Caudate nucleus (tissue), 63 donors: ENCODE measurements at places on chromosomes 13 and 19.
A peak's percentile ranks its signal among the peaks of the same experiment; 100 is the strongest.

DNA sequence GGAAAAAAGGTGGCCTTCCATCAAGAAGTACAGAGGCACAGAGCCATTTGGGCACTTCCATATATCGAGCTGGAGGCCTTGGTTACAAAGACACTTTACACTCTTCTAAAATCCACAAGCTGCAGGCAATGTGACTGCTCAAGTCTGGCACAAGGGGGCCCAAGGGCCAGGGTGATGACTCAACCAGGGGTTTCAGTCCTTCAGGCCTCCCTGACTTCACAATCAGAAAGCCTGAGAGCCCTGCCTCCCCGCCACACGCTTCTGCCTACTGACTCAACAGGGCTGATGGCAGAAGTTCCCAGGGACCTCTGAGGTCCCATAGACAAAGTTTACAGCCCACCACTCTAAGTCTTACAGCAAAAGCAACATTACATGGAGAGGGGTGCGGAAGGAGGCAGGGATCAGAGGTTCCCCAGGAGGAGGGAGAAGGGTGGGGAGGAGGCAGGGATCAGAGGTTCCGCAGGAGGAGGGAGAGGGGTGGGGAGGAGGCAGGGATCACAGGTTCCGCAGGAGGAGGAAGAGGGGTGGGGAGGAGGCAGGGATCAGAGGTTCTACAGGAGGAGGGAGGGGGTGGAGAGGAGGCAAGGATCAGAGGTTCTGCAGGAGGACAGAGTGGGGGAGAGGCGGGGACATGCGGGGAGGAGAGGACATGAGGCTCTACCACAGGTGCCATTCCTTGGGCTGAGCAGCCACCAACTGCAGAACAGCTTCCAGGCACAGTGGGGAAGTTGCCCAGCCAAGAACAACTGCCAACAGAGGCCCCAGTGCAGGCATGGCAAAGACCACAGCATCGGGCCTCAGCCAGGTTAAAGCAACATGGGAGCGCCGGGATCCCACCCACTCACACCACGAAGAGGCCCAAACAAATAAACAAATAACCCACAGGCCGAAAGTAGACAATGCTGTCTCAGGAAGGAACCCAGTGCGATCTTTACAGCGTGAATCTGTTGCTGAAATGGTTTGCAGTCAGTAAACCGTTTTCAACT is 52.0 kb downstream of the SLC7A1 start:
- DNase-seq = no peak

DNA sequence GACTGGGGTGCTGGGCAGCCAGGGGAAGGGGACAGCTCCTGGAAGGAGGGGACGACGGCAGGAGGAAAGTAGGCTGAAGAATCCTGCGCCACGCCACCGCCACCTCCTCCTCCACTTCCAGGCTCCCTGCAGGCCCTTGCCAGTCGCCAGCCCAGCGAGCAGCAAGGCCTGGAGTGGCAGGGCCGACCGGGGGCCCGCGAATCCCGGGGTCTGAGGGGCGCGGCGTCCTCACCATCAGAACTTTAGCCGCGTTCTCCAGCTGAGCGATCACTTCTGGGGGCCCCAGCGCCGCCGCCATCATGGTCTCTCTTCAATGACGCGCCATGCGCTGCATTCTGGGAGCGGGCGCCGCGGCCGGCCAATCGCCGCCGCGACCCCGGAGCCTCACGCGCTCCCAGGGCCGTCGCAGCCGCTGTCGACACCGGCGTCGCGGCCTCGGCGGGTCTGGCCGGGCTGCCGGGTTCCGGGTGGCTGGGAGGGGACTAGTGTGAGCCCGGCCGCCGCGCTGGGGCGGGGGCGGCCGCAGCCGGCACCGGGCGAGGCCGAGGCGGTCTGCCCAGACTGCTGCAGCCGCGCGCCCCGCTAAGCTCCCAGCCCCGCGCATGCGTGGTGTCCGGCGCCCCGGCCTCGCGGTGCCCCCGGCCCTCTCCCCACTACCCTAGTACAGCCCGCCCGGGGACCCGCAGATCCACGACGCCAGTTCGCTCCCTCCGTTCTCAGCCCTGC is at the start of gene XPO4:
Gene XPO4, minus strand, starts transcription at position 309 of the 726 bp plus-strand sequence. Its CDS starts 8 bp downstream, at position 301.
- DNase-seq = peak; percentile 59

- no peak for DNase-seq
Observed at GRCh38 chr19:30175987-30176386, 196.2 kb upstream of the ZNF536 start.

- DNase-seq = no peak
Observed at GRCh38 chr19:40174092-40174491, 17.1 kb upstream of the MAP3K10 start.

GRCh38 chr13:110523180-110523579 is 38.3 kb downstream of the RAB20 start:
- no peak for DNase-seq

- no peak for DNase-seq
Observed at GRCh38 chr13:37109051-37109678, 3.7 kb upstream of the CSNK1A1L start.

GRCh38 chr13:44899967-44900366 is 89.3 kb downstream of the NUFIP1 start:
- no peak for DNase-seq

DNA sequence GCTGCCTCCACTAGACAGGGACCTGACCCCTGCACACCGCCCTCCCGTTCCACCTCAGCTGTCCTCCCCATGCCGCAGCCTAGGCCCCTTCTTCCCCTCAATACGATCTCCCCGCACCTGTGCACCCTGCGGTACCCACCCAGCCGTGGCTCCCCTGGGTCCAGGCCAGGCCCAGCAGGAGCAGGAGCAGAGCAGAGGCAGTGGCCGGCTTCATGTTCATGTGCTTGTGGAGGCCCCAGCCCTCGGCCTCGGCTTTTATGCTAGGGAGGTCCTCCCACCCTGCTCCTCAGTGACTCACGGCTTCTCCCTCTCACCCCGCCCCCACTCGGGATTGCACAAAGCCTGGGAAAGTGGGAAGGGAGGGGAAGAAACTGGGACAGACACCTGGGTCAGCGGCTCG is 11.4 kb upstream of the KRTDAP start:
- DNase-seq = peak; percentile 9

DNA sequence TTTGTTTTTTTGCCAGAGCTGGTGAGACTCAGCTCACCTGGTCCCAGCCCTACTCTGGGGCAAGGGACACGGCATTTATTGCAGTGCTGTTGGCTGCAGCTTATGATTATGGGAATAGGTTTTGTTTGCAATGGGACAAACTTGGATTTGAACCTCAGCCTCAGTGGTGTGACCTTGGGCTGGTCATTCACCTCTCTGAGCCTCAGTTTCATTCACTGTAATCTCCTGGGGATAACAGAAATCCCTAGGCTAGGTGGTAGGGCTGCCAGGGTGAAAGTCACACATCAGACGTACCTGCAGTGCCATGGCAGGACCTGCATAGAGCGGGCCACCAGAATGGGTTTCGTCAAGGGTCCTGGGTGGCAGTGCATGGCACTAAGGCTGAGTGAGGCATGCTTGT is 73.7 kb upstream of the MEDAG start:
- no peak for DNase-seq

DNA sequence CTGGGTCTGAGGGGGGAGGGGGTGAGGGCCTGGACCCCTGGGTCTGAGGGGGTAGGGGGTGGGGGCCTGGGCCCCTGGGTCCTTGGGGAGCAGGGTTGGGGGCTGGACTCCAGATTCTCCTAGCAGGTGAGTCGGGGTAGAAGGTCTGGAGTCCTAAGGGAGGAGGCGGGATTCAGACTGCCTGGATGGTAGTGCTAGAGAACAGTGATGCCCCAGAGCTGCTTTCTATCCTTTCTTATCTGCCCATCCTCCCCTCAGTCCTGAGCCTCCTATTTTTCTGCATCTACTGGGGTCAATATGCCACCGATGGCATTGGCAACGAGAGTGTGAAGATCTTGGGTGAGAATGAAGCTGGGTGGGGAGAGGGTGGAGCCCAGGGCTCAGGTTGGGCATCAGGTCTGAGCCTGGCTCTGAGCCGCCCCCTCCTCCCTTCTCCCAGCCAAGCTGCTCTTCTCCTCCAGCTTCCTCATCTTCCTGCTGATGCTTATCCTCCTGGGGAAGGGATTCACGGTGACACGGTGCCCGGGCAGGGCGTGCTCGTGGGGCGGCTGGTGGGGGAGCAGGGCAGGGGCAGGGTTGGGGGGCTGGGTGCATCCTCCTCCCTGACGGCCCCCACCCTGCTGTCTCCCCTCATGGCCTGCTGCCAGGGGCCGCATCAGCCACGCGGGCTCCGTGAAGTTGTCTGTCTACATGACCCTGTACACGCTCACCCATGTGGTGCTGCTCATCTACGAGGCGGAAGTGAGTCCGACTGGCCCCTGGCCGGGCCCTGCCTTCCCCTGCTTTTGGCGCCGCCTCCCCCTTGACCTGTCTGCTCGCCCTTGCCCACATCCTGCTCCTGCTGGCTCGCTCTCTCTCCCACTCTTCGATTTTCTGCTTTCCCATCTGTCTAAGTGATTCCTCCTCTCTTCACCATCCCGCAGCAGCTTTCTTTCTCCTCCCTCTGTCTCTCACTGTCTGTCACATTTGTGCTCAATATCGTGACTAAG is 3.4 kb downstream of the TMEM145 start:
- DNase-seq = no peak
